ENCODE measurements at places on chromosomes 4 and X. TPM values are rescaled to one million over a fixed set of nuclear protein-coding genes. Genes with fewer than 3 reads are reported as not detected.

GRCh38 chr4:40322811-40323210 lies 12.3 kb upstream of the CHRNA9 start:
- no peak for DNase-seq

GRCh38 chr4:100848841-100849240 lies 331.0 kb upstream of the EMCN start:
- DNase-seq: no peak

DNA sequence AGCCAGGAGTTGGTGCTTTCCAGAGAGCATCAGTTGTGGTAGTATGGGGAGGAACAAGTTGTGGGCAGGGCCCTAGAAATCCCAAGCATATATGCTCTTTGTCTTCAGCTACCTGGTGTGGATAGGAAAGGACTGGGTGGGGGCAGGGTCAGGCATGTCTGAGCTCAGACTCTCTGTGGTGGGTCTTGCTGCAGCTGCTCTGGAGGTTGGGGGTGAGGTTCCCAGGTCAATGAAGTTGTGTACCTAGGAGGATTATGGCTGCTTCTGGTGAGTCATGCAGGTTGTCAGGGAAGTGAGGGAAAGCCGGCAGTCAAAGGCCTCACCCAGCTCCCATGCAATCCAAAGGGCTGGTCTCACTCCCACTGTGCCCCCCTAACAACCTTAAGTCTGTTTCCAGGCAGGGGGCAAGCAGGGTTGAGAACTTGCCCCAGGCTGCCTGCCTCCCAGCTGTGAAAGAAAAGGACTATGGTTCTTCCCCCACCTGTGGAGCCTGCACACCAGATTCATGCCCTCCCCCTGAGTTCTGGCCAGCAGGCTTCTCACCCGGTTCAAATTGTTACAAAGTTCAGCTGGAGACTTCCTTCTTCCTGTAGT lies 30.4 kb upstream of the QRFPR start:
- no peak for DNase-seq

- no peak for DNase-seq
Observed at GRCh38 chr4:160745126-160745525, 1418.7 kb downstream of the FSTL5 start.

Gene ADH6
- total RNA-seq: not detected

Gene PRSS12
- total RNA-seq: not detected

Gene PPP2R2C
- not detected for total RNA-seq

Gene SSX7
- total RNA-seq: not detected

Gene SLC16A2
- 0.44 TPM for total RNA-seq

Gene GTPBP6
- 98.5 TPM for total RNA-seq

Data from naive thymus-derived CD8-positive, alpha-beta T cell (primary cell).